PC-9 (cell line): ENCODE measurements at places on chromosomes 2 and 18. TPM values are rescaled to one million over a fixed set of nuclear protein-coding genes. Genes with fewer than 3 reads are reported as not detected.

The GREB1L gene
- 3.6 and 6.0 TPM in 2 replicates for total RNA-seq

The NEURL3 gene
- total RNA-seq: 0.48 and 0.63 TPM in 2 replicates

The C2orf92 gene
- total RNA-seq: 11.2 and 14.0 TPM in 2 replicates

The CNOT9 gene
- 45.8 and 46.0 TPM in 2 replicates for total RNA-seq

The CCDC148 gene
- total RNA-seq: 1.8 and 2.3 TPM in 2 replicates

The AGXT gene
- not detected in 2 replicates for total RNA-seq

The BBS5 gene
- total RNA-seq: 0.31 and 0.38 TPM in 2 replicates

The NT5DC4 gene
- total RNA-seq: 6.1 and 6.5 TPM in 2 replicates

The POTEC gene
- not detected in 2 replicates for total RNA-seq

The RBKS gene
- total RNA-seq: 4.5 and 6.8 TPM in 2 replicates

The CNTNAP5 gene
- not detected in 2 replicates for total RNA-seq

The FBLN7 gene
- total RNA-seq: 0.70 and 1.6 TPM in 2 replicates

The SCYGR4 gene
- total RNA-seq: not detected in 2 replicates

The TBR1 gene
- not detected in 2 replicates for total RNA-seq

The BOD1L2 gene
- not detected in 2 replicates for total RNA-seq

The STAT4 gene
- total RNA-seq: 0.23 and 0.70 TPM in 2 replicates

The RAB6D gene
- total RNA-seq: not detected in 2 replicates

The HOXD9 gene
- total RNA-seq: not detected in 2 replicates

The TRABD2A gene
- 0.88 and 2.2 TPM in 2 replicates for total RNA-seq

The ALPG gene
- 0.76 and 1.2 TPM in 2 replicates for total RNA-seq

The DOK6 gene
- total RNA-seq: not detected in 2 replicates

The GKN1 gene
- not detected in 2 replicates for total RNA-seq

The GAREM1 gene
- 6.1 and 10.2 TPM in 2 replicates for total RNA-seq

The ASXL3 gene
- total RNA-seq: not detected in 2 replicates

The C1GALT1C1L gene
- 3.7 and 4.6 TPM in 2 replicates for total RNA-seq

The SATB2 gene
- total RNA-seq: 7.3 and 7.8 TPM in 2 replicates

The MSTN gene
- total RNA-seq: not detected in 2 replicates

The MTERF4 gene
- total RNA-seq: 38.6 and 42.8 TPM in 2 replicates

The DNER gene
- 0.28 and 0.58 TPM in 2 replicates for total RNA-seq

The COLEC12 gene
- total RNA-seq: not detected in 2 replicates

The POTEI gene
- not detected in 2 replicates for total RNA-seq

The HAAO gene
- 0.73 TPM in 1 of 2 replicates, not detected in the other for total RNA-seq

The ZNF396 gene
- 1.9 and 2.0 TPM in 2 replicates for total RNA-seq

The RGPD3 gene
- total RNA-seq: 0.09 TPM in 1 of 2 replicates, not detected in the other

The ICOS gene
- not detected in 2 replicates for total RNA-seq

The CNNM4 gene
- total RNA-seq: 28.2 and 31.4 TPM in 2 replicates

The DSEL gene
- total RNA-seq: 2.1 and 2.5 TPM in 2 replicates

The SERPINB13 gene
- not detected in 2 replicates for total RNA-seq

The STPG4 gene
- total RNA-seq: 6.5 and 8.7 TPM in 2 replicates

The CFAP65 gene
- not detected in 2 replicates for total RNA-seq

The RGPD8 gene
- 5.0 and 7.0 TPM in 2 replicates for total RNA-seq

The C2orf78 gene
- total RNA-seq: not detected in 2 replicates

The SEH1L gene
- 98.3 and 101 TPM in 2 replicates for total RNA-seq

The NETO1 gene
- total RNA-seq: not detected in 2 replicates

The ADAM23 gene
- 8.9 and 12.0 TPM in 2 replicates for total RNA-seq

The PPIL3 gene
- 41.0 and 49.0 TPM in 2 replicates for total RNA-seq

The UGT1A1 gene
- 64.8 and 70.5 TPM in 2 replicates for total RNA-seq

The B3GNT7 gene
- 14.0 and 25.8 TPM in 2 replicates for total RNA-seq

The TTN gene
- not detected in 2 replicates for total RNA-seq

The SCTR gene
- not detected in 2 replicates for total RNA-seq

The MOGAT1 gene
- total RNA-seq: 0.35 and 0.65 TPM in 2 replicates

The KCNK3 gene
- total RNA-seq: 0.08 TPM in 1 of 2 replicates, not detected in the other
